ENCODE measurements at places on chromosomes 11 and 22.
A peak's percentile ranks its signal among the peaks of the same experiment; 100 is the strongest.

DNA sequence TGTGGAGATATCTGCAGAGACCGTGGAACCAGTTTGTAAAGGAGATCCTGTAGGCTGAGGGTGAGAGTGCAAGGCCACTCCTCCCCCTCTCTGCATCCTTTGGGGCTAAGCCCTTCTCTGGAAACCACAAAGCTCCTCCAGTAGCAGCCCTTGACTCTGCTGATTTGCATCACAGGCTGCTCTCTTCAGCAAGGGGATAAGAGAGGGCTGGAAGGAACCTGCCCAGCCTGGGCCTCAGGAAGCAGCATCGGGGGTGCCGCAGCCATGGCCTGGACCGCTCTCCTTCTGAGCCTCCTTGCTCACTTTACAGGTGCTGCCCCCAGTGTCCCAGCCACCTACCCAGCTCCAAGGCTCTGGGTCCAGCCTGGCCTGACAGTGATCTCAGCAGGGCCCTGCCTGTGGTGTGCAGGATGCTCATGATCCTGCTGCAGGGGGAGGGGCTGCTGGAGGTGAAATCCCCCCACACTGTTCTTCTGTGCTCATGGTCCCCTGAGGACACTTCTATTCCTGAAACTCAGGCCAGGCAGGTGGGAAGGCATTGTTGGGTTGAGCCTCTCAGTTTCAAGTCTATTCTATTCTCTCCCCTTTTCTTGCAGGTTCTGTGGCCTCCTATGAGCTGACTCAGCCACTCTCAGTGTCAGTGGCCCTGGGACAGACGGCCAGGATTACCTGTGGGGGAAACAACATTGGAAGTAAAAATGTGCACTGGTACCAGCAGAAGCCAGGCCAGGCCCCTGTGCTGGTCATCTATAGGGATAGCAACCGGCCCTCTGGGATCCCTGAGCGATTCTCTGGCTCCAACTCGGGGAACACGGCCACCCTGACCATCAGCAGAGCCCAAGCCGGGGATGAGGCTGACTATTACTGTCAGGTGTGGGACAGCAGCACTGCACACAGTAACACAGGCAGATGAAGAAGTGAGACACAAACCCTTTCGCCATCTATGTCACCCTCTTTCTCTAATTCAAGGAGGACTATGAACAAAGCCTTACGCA is 68.5 kb upstream of the IGLL5 start:
- peak; percentile 35 for DNase-seq

DNA sequence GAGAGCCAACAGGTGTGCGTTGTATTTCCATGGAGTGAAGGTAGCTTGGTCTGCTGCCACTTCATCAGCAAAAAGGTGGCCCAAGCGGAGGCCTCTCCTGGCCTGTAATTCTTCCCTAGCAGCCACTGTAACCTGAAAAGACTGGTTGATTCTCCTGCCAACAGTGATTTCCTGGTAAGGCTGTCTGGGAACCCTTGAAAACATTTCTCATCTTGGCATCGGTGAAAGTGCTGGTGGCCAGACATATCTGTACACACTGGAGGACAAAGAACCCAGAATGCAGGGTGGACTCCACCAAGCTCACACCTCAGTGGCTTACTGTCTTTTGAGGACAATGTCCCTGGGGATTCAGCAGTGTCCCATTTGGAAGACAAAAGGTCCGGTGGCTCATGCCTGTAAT is 128.0 kb downstream of the TRIM29 start:
- no peak for DNase-seq

DNA sequence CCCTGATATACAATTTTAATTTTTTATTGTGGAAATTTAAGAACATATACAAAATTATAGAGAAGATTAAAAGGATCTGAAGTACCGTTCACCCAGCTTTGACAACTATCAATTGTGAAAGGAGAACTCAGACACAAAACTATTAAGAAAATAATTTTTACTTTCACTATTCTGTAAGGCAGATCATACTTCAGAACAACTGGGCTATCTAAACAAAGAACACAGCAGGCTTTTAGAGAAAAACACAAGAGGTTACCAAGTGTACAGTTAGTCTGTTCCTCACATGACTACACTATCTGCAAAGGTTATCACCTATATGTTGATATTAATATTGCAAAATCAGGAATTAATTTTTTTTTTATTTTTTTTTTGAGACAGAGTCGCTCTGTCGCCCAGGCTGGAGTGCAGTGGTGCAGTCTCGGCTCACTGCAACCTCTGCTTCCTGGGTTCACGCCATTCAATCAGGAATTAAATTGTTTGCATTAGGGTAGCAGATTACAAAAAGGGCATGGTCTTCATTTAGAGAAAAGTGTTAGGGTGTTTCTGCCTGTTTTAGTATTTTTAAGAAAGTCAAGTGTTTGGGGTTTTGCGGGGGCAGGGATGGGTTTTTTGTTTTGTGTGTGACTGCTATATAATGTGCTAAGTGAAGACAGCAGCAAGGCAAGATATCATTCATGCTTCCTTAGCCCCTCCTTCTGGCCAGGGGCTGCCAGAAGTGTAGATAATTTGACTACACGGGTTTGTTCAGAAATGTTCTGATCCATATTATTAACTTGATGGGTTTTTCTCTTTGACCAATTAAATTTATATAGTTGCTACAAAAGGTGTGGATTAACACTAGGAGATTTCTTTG is 27.6 kb upstream of the SIK2 start:
- no peak for DNase-seq

- DNase-seq: no peak
These were observed 15.4 kb upstream of the OR4D5 start for GRCh38 chr11:123924027-123924426.

GRCh38 chr11:78127403-78127802 is 12.0 kb downstream of the ALG8 start:
- DNase-seq: no peak

DNA sequence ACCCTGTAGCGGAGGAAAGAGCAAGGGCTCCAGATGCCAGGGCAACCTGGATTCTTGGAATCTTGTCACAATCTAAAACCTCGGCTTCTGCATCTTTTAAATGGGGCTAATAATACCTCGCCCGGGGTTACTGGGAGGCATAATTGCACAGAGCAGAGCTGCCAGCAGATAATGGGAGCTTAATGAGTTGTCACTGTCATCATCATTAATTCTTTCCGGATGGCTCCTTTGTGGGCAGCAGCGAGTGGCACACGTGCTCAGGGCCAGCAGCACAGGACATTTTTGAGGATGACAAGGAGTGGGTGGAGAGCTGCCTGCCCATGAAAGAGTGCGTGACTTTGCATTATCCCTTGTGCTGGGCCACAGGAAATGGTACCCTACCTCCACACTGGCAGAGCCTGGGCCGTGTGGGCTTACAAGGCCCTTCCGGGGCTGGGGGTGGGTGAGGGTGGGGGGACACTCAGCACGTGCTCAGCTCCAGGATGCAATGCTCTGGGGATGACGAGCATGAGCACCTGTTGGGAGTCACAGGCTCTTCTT is 5.7 kb downstream of the PDGFB start:
- DNase-seq: no peak

- DNase-seq: no peak
These were observed 186.8 kb upstream of the SESN3 start for GRCh38 chr11:95417832-95418231.

GRCh38 chr22:36329254-36330078 is 58.3 kb downstream of the MYH9 start:
- peak; percentile 36 for DNase-seq

DNA sequence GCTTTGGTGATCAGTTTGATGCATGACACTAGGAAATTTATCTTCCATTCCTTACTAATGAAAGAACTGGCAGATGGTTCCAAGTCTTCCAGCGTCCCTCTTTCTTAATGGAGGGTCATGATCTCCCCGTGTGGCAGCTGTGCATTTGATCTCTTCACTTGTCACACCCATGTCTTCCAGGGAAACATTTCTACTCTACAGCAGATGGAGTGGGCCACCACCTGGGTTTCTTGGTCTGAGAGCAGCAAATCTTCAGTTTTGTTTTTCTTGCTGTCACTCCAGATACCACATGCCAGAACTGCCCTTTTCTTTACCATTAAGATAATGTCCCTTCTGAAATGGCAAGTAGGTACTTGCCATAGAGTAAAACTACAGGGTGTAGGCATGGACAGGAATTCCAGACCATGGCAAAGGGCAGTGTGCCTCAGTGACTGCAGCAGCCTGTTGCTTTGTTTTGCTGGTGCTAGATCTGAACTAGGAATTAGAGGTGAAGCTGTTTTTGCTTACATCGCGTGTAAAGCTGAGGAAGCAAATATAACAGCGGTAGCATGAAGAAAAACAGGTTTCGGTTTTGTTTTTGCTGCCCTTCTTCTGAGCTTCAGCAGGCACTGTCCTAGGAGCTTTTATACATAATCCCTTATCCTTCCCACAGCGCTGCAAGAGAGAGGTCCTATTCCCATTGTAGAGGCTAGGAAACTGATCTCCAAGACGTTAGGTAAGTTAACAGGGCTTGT is 20.7 kb upstream of the C11orf96 start:
- DNase-seq: no peak

- no peak for DNase-seq
These were observed 47.2 kb downstream of the KCNQ1OT1 start for GRCh38 chr11:2652333-2653197.

GRCh38 chr11:123040111-123040432 is 21.9 kb downstream of the HSPA8 start:
- DNase-seq: no peak

- no peak for DNase-seq
These were observed 133 bp downstream of the MYH9 start for GRCh38 chr22:36387709-36387958.
